CD4-positive, alpha-beta T cell (primary cell): ENCODE measurements at places on chromosomes 6 and 20.

- no peak for DNase-seq
Observed at GRCh38 chr6:41604006-41604405, 34.3 kb upstream of the MDFI start.

DNA sequence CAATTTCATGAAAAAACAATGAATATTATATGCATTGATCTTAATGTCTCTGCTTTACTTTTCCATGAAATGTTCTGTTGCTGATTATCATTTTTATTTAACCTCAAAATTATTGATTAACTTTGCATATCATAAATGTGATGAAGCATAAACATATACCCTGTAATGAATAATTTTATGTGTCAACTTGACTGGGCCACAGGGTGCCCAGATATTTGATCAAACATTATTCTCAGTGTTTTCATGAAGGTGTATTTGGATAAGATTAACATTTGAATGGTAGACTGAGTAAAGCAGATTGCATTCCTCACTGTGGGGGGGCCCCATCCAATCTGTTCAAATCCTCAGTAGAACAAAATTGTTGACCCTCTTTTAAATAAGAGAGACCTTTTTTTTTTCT, 265.2 kb downstream of the CENPW start:
- DNase-seq, result no peak

DNA sequence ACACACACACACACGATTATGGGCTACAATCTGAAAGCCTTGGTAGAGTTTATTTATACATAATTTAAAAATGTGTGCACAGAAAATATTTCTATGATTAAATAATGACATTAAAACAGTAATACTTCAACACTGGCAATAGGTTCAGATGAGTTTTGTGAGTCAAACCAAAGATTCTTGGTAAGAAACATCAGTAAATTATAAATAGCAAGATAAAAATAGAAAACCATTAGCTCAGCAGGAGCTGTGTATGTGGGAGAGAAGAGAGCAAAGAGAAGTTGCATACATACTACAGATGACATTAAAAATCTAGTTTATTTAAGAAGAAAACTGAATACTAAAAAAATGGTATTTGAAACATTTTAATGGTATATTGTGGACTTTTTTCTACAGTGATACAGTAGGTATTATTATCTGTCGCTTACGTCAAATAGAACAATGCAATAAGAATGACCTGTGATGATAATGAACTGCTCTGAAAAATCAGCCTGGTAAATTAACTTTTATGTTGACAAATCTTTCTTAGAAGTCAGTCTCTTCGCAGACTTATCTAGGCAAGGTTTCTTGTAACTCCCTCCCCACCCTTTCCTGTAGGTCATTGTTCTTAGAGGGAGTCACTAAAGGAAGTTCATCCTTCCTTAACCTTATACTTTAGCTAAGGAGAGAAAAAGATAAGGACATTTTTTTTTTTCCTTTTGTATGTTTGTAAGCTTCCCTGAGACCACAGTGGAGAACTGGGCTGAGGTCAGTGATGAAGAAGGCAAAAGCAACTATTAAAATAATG, 149.3 kb downstream of the GJA1 start:
- no peak for DNase-seq

- no peak for DNase-seq
Observed at GRCh38 chr20:41632896-41633295, 14.7 kb upstream of the CHD6 start.

GRCh38 chr20:63008541-63009044, 1.8 kb upstream of the BHLHE23 start:
- DNase-seq, result no peak

GRCh38 chr6:12350644-12351170, 60.5 kb downstream of the EDN1 start:
- no peak for DNase-seq

DNA sequence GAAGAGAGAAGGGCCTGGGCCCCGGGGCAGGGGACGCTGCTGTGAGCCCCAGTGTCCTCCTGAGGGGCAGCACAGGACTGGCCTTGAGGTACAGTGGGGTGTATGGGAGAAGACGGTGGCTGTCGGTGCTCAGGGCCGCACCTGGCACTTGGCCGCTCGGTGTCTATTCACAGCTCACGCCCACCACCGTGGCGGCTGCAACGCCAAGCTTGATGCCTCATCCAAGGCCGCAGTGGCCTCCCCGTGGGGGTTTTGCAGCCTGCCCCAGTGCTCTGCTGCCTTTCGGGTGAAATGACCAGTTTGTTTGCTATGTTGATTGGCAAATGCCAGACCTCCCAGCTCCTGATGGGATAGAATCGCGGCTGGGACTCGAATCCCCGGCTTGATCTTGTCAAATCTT, 79.5 kb upstream of the SLCO4A1 start:
- no peak for DNase-seq

GRCh38 chr6:112004201-112005012, 49.5 kb upstream of the CCN6 start:
- DNase-seq, result no peak
